Right renal pelvis (tissue), 4 donors: ENCODE measurements at places on chromosomes 2 and 18. TPM values are rescaled to one million over a fixed set of nuclear protein-coding genes. Genes with fewer than 3 reads are reported as not detected.

The NYAP2 gene
- 0.05 TPM for polyA plus RNA-seq

The PSMA8 gene
- polyA plus RNA-seq, result not detected

The CD207 gene
- not detected for polyA plus RNA-seq

The GRB14 gene
- 52.4 TPM for polyA plus RNA-seq

The NMS gene
- not detected for polyA plus RNA-seq

The SGO2 gene
- 15.4 TPM for polyA plus RNA-seq

The CCL20 gene
- 0.52 TPM for polyA plus RNA-seq

The RGPD4 gene
- 0.04 TPM for polyA plus RNA-seq

The RGPD3 gene
- polyA plus RNA-seq, result 0.10 TPM

The CCDC85A gene
- 1.9 TPM for polyA plus RNA-seq

The CFAP65 gene
- 0.41 TPM for polyA plus RNA-seq

The KLHL30 gene
- polyA plus RNA-seq, result 0.47 TPM

The ABCB11 gene
- 0.01 TPM for polyA plus RNA-seq

The CBLN2 gene
- 10.9 TPM for polyA plus RNA-seq

The LYPD6 gene
- polyA plus RNA-seq, result 15.9 TPM

The ADGRF3 gene
- 2.9 TPM for polyA plus RNA-seq

The DLGAP1 gene
- 3.9 TPM for polyA plus RNA-seq

The PROC gene
- 6.4 TPM for polyA plus RNA-seq

The NPAS2 gene
- 11.2 TPM for polyA plus RNA-seq

The SULT1C2 gene
- polyA plus RNA-seq, result 53.1 TPM

The CTAGE1 gene
- polyA plus RNA-seq, result not detected

The CYBRD1 gene
- 47.2 TPM for polyA plus RNA-seq

The SLC9A4 gene
- 7.8 TPM for polyA plus RNA-seq

The ASB18 gene
- polyA plus RNA-seq, result 0.06 TPM

The IL36B gene
- not detected for polyA plus RNA-seq

The CRYGD gene
- not detected for polyA plus RNA-seq

The SLC9A2 gene
- 5.6 TPM for polyA plus RNA-seq

The LYG1 gene
- 5.6 TPM for polyA plus RNA-seq

The CCDC68 gene
- polyA plus RNA-seq, result 9.5 TPM

The GALNT13 gene
- 2.9 TPM for polyA plus RNA-seq

The GCKR gene
- 0.16 TPM for polyA plus RNA-seq

The CDH2 gene
- 75.4 TPM for polyA plus RNA-seq

The RRM2 gene
- 59.7 TPM for polyA plus RNA-seq

The SERPINB13 gene
- not detected for polyA plus RNA-seq

The RAPGEF4 gene
- 10.9 TPM for polyA plus RNA-seq

The SF3B1 gene
- polyA plus RNA-seq, result 500 TPM

The STAT4 gene
- 6.5 TPM for polyA plus RNA-seq

The NOL4 gene
- 2.1 TPM for polyA plus RNA-seq

The LCT gene
- polyA plus RNA-seq, result not detected

The VAMP8 gene
- 99.2 TPM for polyA plus RNA-seq

The C2orf66 gene
- 0.35 TPM for polyA plus RNA-seq

The PCARE gene
- 0.48 TPM for polyA plus RNA-seq

The SLC25A52 gene
- 0.65 TPM for polyA plus RNA-seq

The METTL21A gene
- 35.0 TPM for polyA plus RNA-seq

The EFR3B gene
- polyA plus RNA-seq, result 5.9 TPM

The UGT1A8 gene
- polyA plus RNA-seq, result not detected

The UBR3 gene
- polyA plus RNA-seq, result 45.6 TPM

The C2orf78 gene
- polyA plus RNA-seq, result not detected

The KHK gene
- polyA plus RNA-seq, result 45.6 TPM

The HTR2B gene
- polyA plus RNA-seq, result 25.8 TPM

The FIGN gene
- 8.9 TPM for polyA plus RNA-seq

The ESPNL gene
- 1.8 TPM for polyA plus RNA-seq

The CRYGC gene
- polyA plus RNA-seq, result not detected

The CAB39 gene
- 87.9 TPM for polyA plus RNA-seq

The SLC11A1 gene
- polyA plus RNA-seq, result 0.65 TPM

The ZEB2 gene
- polyA plus RNA-seq, result 144 TPM
